ENCODE measurements at places on chromosomes 5 and 9. TPM values are rescaled to one million over a fixed set of nuclear protein-coding genes. Genes with fewer than 3 reads are reported as not detected.
A peak's percentile ranks its signal among the peaks of the same experiment; 100 is the strongest.

DNA sequence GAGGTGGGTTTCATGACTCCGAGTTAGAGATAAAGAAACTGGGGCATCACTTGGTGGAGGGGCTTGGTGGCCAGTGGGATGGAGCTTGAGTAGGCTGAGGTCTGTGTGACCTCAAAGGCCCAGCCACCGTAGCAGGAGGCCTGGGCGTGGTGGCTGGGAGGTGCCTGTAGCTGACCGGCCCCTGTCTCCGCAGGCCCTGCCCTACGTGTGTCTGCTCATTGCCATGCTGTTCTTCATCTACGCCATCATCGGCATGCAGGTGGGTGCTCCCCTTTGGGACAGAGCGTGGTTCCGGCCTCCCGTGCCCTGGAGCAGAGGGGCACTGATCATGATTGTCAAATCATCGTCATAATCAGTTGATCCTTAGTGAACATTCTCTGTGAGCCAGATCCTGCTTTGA, 196.2 kb downstream of the CACNA1B start:
- no peak for DNase-seq

- DNase-seq = no peak
Observed at GRCh38 chr9:106930477-106930876, 67.5 kb downstream of the ZNF462 start.

GRCh38 chr9:98442541-98442940, 187.1 kb upstream of the TBC1D2 start:
- no peak for DNase-seq

DNA sequence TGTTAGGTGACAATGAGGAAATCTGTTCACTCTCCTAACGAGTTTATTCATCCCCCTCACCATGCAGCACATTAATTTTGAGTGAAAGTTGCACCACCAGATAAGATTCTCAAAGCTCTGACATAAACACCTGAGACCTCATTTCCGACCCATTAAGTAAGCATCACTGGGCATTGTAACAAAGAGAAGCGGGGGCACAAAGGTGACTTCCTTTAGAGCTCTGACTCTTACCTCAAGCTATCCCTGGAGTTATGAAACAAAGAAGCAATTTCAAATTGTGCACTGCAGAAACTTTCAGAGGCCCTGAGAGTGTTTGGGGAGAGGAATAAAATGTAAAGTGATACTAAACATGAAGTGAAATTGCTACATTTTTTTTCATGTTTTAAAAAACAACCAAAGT, 29.5 kb downstream of the C5orf15 start:
- no peak for DNase-seq

DNA sequence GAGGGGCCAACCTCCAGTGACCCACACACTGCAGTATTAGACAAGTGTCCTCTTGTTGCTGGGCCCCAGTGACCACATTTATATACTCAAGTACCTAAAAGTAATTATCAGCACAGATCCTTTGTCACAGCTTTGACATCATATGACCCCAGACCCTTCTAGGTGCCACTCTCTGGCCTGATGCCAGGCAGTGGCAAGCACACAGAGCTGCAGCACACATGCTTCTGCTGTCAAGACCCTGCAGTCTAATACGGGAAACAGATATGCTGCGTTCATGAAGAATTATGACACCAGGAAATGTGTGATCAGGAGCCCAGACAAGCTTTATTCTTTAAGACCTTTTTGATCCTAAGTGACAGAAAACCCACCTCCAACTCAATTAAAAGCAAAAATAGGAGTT, 63.8 kb upstream of the AFAP1L1 start:
- DNase-seq = no peak

GRCh38 chr5:34685485-34686165, 29.5 kb downstream of the RAI14 start:
- DNase-seq = no peak

GRCh38 chr9:98634685-98635336, 73.9 kb downstream of the GABBR2 start:
- no peak for DNase-seq

DNA sequence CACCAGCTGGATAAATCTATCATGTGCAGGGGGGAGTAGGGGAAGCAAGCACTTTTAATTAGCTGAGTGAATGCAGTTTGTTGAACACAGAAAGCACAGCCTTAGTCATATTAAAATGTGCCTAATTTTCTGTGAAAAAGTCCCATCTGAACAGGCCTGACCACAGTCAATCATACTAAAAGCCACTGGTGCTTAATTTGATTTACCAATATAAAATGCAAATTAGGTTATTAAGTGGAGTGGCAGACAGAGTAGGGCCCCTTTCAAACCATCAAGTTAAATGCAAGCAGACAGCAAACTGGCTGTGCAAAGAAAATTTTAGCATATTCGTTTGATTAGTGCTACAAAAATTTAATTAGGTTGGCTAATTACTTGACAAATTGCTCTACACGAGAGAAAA, 176.1 kb downstream of the ISL1 start:
- no peak for DNase-seq

DNA sequence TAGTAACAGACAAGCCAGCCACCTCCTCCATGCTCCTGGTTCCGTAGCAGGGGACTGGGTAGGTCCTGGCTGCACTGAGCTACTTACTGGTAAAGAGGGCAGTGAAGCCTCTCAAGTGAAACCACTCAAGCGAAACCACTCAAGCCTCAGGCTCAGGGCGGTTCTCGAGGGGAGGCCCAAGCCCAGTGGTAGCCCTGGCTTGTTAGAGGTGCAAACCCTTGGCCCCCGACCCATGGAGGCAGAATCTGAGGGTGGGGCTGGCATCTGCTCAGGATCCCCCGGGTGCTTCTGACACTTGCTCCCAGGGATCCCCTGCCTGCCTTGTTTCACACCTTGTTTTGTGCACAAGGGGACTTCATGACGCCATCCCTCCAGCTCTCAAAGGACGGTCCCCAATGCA, 76.5 kb upstream of the OLFM1 start:
- no peak for DNase-seq

DNA sequence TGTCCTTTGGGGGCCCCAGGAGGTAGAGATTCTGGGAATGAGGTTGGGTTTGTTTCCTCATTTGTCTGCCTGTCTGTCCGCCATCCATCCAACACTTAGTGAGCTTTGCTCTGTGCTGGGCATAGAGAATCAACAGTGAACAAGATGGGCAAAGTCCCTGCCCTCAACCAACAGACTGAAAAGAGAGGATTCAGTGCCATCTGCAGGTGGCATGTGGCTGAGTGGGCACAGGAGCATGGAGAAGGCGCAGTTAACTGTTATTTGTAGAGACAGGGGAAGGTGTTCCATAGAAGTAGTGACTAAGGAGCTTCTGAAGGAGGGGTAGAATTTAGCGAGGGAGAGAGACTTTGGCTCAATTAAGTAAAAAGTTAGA, 23.1 kb downstream of the POLR1E start:
- DNase-seq = no peak

GRCh38 chr5:111934511-111934910, 177.5 kb upstream of the NREP start:
- no peak for DNase-seq

DNA sequence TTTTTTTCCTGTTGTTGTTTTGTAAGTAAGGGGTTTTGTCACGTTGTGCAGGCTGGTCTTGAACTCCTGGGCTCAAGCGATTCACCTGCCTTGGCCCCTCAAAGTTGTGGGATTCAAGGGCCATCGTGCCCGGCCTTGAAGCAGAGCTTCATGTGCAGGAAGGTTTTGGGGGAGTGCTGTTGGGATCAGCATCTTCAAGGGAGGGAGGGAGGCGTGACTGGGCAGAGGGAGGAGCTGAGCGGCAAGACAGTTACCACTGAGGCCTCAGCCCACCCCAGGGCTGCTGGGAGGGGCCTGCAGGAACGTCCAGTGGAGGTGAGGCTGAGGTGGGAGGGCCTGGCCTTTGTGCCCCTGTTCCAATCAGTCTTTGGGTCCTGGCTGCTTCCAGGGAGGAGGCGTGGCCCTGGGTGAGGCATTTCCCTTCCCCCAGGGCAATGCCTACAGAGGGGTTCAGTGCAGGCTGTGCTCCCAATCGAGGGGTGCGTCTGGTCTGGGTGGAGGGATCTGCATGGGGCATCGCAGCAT, 21.4 kb downstream of the OR2V1 start:
- DNase-seq = no peak

DNA sequence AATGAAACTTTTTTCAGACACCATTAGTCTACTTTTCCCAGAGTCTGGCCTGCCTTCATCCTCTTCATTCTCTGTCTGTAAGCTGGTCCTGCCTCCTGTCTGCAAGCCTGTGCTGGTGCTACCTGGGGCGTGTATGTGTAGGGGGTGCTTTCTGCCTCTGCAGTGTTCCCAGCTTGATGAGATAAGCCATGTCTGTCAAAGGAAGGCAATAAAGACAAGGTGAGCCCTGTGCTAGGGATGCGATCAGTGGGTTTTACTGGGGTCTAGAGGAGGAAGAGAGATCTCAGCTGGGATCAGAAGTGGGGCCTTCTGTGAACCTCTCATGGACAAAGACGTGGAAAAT, 78.0 kb upstream of the TGFBR1 start:
- no peak for DNase-seq

- DNase-seq = no peak
Observed at GRCh38 chr5:85397451-85397850, 1012.8 kb upstream of the EDIL3 start.

- peak; percentile 30 for DNase-seq
Observed at GRCh38 chr9:83508067-83508466, 30.1 kb downstream of the FRMD3 start.

DNA sequence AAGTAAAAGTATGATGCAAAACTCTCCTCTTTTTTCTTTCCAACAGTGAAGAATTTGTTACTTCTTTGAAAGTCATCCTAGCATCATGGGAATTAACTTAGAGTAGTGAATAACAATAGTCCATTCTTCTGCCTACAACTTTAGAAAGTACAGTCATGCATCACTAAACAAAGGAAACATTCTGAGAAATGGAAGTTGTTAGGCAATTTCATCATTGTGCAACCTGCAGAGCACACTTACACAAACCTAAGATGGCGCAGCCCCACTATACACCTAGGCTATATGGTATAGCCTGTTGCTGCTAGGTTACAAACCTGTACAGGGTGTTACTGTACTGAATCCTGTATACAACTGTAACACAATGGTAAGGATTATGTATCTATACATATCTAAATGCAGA, 1209.3 kb upstream of the C9orf72 start:
- no peak for DNase-seq

Gene COL27A1
- 1.7 TPM for total RNA-seq

Gene LAMC3
- 6.9 TPM for total RNA-seq

Gene CREBRF
- 111 TPM for total RNA-seq

Gene MLANA
- total RNA-seq = not detected

Gene PKD2L2
- not detected for total RNA-seq

Gene LTC4S
- total RNA-seq = 5.5 TPM

Gene RBM18
- total RNA-seq = 15.1 TPM

Gene GTF3C5
- 81.2 TPM for total RNA-seq

Gene EDIL3
- not detected for total RNA-seq

Gene SH3TC2
- total RNA-seq = not detected
